AG08395 (cell line): ENCODE measurements at places on chromosomes 1 and 21.

DNA sequence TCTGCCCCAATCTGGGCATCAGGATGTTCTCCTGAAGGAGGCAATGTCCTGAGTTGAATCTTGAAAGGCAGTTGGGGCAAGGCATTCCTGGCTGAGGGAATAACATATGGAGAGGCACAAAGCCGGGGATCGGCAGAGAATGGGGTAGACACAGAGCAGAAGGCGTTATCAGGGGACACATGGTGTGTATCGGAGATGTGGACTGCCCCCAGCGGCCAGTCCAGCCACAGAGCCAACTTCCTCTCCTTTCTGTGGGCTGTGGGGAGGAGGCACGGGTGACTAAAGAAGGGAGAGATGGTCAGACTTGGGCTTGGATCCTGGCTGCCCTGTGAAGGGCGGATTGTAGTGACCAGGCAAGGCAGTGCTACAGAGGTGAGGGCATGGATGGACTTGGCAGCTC lies 32.1 kb downstream of the FOXD2 start:
- DNase-seq: no peak

- no peak for DNase-seq
Observed at GRCh38 chr1:185404907-185405568, 88.0 kb upstream of the IVNS1ABP start.

DNA sequence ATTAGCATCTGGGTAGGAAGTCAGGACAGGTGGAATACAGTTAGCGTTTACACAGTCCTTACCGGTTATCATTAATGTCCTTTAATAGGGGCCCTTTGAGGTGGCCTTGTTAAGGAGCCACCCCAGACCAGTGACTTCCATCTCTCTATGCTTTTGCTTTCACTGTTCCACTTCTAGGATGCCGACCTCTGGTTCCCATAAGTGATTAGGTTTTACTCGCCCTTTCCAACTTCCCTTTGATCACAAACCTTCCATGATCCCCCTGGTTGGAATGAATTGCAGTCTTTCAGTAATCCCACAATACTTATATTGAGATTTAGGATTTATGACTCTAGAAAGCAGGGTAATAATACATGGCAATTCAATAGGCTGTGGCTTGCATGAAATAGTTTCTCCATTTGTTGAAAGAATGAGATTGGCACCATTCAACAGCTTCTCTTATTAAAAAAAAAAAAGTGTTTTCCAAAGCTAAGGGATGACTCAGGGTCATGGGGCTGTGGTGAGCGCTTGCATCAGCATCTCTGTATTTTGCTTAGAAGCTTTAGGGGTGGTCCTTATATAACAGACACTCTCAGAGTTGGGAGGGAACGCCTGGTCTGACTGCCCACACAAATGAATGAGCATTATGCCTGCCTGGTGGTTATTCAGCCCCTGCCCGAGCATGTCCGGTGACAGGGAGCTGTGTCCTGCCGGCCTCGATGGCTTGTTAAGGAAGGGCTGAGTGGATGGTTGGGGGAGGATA lies 110.5 kb downstream of the CNIH3 start:
- DNase-seq: peak; percentile 95

DNA sequence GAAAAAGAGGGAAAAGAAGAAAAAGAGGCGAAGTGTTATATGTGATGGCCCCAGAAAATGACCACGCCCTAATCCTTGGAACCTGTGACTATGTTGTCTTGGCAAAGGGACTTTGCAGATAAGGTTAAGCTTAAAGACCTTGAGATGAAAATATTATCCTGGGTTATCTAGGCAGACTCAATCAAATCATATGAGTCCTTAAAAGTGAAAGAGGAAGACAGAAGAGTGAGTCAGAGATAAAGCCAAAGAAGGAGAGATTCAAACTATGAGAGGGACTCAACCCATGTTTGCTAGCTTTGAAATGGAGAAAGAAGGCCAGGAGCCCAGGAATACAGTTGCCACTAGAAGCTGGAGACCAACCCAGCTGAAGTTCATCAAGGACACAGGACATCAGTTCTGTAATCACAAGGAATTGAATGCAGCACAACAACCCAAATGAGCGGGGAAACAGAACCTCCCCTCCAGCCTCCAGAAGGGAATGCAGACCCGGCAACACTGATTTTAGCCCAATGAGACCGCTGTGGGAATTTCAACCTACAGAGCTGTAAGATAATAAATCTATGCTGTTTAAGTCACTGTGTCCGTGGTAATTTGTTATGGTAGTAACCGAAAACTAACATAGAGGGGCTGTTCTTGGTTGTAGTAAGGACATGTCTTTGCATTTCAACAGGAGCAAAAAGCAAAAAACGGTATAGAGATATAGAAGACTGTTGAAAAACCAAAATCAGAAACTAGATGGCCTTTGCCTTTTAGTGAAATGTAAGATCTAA lies 4.2 kb upstream of the RGS8 start:
- DNase-seq: no peak

DNA sequence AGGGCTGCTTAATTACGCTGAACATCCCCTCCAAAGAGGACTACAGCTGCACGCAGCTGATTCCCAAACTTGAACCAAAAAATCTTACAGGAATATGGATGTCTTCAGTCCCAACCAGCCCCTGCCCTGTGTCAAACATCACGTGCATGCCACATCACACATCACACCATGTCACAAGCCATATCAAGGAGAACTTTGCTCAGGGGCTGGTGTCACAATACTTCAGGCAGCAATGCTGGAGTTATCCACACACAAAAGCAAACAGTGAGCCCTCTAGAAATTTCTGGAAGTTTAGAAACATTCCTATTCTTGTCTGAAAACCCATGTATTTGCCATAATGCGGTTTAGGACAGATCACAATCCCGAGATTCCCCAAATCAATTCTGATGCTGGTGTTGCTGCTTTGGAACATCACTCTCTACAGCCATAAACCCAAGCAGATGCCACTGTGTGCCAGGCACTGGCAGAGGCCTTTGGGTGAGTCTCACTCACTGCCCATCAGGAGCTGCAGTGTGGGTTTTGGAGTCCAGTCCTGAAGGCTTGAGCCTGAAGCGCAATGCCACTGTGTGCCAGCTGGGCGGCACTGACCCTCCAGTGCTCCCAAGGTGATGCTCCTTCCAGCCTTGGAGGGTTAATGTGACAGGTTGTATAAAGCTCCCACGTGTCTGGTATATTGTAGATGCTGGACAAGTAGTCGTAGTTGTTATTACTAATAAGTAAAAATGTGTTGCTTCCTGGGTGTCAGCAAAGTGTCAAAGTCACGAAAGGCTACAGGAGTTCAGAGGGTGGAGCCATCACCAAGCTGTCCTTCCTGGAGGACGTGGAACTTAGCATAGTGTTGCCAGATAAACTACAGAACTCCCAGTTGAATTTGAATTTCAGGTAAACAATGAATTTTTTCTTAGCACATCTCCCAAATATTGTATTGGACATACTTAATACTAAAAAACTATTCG lies 20.1 kb upstream of the EFNA1 start:
- DNase-seq: no peak
